ENCODE measurements at places on chromosomes 3 and 15.

DNA sequence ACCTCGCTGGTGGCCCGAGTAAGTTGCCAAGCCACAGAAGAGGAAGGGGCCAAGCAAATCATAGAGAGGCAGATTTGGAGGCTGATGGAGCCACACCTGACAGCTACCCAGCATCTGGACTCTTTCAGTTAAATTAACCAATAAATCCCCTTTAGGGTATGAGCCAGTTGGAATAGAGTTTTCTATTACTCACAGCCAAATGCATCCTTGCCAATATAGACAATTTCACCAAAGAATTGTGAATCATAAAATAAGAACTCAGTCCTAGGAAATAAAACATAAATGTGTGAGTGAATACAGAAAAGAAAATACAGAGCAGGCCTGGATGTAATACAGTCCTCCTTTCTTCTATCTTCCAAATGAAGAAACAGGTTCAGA, 161.6 kb upstream of the ANKRD28 start:
- no peak for DNase-seq

- DNase-seq: no peak
Measured at GRCh38 chr15:45110256-45110820, 3.6 kb downstream of the DUOX2 start.

- no peak for DNase-seq
Measured at GRCh38 chr3:57234613-57235575, 7.4 kb downstream of the APPL1 start.

- no peak for DNase-seq
Measured at GRCh38 chr3:70914862-70915261, 602.4 kb upstream of the MDFIC2 start.

DNA sequence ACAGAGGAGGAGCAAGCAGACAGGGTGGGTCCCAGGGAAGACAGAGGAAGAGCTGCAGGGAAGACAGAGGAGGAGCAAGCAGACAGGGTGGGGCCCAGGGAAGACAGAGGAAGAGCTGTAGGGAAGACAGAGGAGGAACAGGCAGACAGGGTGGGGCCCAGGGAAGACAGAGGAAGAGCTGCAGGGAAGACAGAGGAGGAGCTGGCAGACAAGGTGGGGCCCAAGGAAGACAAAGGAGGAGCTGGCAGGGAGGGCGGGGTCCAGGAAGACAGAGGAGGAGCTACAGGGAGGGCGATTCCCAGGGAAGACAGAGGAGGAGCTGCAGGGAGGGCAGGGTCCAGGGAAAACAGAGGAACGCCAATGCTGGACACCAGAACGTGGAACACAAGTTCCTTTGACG, 66.5 kb downstream of the PLXNA1 start:
- no peak for DNase-seq

DNA sequence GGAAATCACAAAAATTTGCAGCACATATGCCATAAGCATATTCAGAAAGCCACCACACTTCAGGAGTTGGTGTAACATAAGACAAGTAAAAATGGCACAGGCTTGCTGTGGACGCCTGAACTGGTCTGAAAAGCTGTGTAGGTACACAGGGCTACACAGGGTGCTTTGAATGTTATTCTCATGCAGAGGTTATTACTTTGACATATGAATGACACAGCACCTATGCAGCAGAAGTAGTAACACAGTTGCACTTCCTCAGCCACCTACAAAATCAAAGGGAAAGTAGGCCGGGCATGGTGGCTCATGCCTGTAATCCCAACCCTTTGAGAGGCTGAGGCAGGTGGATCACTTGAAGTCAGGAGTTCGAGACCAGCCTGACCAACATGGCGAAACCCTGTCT, 54.5 kb downstream of the OSBPL10 start:
- DNase-seq: no peak

GRCh38 chr3:28935146-28935545, 345.7 kb upstream of the RBMS3 start:
- DNase-seq: no peak

- DNase-seq: no peak
Measured at GRCh38 chr3:164208048-164208447, 870.2 kb downstream of the SI start.
